ENCODE measurements at places on chromosomes 4 and X.

DNA sequence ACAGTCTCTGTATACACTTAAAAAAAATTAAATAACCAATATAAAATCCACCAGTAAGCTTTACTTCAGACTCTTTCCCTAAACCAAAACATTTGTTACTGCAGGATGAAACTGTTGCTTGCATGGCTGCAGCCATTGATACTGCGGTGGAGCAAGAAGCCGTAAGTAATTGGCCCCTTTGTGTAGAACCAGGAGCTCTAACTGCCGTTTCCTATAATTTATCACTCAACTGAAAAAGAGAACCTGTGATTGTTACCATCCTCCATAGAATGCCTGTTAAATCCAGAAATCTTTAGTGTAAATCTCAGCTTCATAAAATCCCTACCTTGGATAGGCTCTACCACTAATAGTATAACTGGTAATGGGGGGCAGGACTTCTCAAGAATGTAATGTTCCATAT is 62.6 kb downstream of the KIF4A start:
- DNase-seq = no peak

DNA sequence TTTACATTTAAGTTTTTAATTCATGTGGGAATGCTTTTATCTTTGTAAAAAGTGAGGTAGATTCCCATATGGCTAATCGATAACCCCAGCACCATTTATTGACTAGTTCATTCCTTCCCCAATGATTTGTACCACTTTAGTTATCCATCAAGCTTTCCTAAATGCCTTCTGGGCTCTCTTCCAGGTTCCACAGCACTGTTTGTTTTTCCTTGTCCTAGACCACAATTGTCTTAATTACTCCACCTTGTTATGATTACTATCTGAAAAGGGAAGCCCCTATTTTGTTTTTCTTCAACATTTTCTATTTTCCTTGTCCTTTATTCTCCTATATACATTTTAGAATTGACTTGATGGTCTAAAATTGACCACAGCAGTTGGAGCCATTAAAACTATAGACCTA is 48.5 kb upstream of the GPRIN3 start:
- DNase-seq = peak; percentile 54

GRCh38 chrX:154371017-154371788 is 3.2 kb downstream of the FLNA start:
- peak; percentile 84 for DNase-seq

DNA sequence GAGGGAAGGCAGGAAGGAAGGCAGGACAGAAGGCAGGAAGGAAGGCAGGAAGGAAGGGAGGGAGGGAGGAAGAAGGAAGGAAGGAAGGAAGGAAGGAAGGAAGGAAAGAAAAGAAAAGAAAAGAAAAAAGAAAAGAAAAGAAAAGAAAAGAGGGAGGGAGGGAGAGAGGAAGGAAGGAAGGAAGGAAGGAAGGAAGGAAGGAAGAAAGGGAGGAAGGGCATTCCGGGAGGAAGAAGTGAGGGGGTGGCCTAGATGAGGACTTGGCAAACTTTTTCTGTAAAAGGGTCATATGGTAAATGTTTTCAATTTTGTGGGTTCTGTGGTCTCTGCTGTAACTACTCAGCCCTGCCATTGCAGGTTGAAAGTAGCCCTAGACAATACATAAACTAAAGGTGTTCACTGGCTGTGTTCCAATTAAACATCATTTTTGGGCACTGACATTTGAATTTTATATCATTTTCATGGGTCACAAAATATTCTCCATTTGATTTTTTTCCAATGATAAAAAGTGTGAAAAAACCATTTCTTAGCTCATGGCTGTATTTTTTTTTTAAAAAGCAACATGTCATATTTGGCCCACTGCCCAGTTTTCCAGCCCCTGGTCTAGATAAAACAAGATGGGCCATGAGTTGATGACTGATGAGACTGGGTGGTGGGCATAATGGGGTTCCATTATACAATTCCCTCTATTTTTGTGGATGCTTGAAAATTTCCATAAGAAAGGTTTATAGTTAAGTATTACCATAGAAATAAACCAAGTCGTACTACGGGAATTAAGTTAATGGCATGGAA is 3.1 kb downstream of the ZNF630 start:
- no peak for DNase-seq

- no peak for DNase-seq
Observed at GRCh38 chrX:47690175-47690574, 31.2 kb upstream of the UXT start.

- DNase-seq = no peak
Observed at GRCh38 chr4:17517664-17518063, 2.7 kb downstream of the CLRN2 start.

GRCh38 chr4:138090150-138090917 is 151.8 kb downstream of the SLC7A11 start:
- DNase-seq = peak; percentile 51

GRCh38 chrX:76439188-76439587 is 11.7 kb downstream of the MAGEE1 start:
- no peak for DNase-seq

- peak; percentile 1 for DNase-seq
Observed at GRCh38 chr4:154503598-154503997, 12.0 kb upstream of the DCHS2 start.

DNA sequence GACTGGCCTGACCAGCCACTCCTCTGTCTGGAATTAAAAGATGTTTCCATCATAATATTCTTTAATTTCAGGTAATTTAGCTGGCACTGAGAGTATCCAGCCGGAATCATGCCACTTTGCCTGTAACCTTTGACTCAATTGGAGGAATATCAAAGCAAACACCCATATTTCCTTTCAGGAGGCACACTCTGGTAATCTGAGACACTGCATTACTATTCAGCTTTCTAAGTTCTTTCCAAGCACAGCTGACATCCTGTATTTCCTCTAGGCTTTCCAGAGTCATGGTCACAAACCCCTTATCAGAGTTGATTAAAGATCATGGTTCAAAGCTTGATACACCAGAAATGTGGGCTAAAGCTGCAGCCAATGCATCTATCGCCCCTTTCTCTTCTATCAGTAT is 29.3 kb downstream of the INTS12 start:
- DNase-seq = no peak

DNA sequence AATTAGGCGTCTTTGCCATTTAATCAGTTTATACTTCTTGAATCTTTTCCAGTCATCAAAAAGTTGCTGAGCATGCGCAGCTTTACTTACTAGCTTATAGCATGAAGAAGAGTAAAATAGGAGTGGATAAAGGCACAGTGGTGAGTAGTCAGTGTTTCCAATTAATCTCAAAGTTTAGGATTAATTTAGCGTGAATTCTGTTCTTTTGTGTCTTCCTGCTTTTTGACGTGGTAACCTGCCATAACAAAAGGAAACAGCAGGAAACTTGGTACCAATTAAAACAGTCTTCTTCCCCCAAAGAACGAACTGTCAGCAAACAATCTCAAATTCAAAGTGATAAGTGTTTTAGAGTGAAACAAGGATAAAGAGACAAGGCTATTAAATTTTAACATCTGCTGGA is 61.9 kb downstream of the TET2 start:
- no peak for DNase-seq

GRCh38 chrX:138487866-138488265 is 223.7 kb downstream of the FGF13 start:
- no peak for DNase-seq

- DNase-seq = no peak
Observed at GRCh38 chr4:87317527-87317926, 5.2 kb downstream of the HSD17B13 start.

DNA sequence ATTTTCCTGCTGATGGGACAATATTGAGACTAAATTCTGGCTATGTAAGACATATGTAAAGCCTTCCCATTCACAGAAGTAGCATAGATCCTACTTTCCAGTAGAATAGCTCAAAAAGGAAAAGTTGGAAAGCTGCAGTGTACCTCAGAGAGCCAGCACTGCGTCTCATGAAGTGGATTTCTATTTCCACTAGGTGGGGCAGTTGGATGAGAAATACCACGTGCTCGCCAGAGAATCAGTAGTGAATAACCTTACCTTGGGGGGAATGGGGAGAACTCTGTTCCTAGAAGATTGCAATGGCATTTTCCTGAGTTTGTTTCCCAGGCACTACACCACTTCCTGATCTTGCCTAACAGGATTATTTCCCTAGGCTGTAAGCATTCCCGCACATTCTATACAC is 907.1 kb downstream of the FSTL5 start:
- peak; percentile 7 for DNase-seq

DNA sequence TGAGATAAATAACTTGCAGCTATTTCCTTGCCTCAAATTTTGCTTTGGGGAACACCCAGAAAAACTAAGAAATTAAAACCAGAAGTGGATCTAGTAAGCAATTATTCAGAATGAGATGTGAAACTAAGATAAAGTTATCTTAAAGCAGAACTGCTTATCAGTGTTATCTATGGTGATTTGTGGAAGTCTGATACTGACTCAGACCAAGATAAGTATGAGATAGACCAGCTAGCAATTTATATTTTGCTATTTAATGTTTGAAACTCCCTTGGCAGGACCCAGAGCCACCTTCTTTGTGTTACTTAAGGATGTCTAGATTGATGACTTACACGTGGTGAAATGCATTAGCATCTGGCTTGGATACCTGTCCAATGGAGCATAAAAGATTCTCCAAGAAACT is 368.1 kb downstream of the EPHA5 start:
- no peak for DNase-seq

- DNase-seq = no peak
Observed at GRCh38 chrX:76453737-76454406, 26.4 kb downstream of the MAGEE1 start.

GRCh38 chr4:105966051-105966450 is 70.8 kb downstream of the NPNT start:
- DNase-seq = no peak

DNA sequence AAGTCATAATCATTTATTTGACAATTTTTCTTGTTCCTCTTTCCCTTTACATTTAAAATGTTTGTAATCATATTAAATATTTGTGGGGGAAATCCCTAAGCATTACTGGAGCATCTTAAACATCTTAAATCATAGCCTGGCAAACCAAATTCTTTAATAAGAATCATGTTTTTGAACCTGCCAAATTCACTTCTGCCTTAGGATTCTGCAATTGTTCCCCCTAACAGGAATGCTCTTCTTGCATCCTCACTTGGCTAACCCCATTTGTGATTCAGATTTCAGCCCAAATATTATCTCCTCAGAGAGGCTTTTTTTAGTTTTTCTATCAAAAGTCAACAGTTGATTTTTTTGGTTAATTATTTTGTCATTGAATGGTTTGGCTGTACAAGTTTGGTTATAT is 241.1 kb downstream of the MAPK10 start:
- DNase-seq = no peak

DNA sequence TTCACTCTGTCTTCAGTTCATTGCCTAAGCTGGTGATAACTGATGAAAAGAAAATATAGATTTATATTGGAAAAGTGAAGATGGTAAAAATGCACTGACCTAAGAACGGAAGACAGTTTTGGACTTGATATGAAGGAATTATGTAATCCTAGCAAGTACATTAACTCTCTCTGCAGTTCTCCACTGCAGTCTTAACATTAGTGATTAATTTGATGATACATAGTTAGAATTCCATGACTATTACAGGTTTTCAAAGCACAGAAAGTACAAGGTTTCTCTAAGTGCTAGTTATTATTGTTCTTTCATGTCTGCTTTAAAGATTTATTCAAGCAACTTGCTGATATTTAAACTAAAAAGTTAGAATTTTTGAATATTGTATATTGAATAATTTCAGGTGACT is 1591.7 kb upstream of the ADGRL3 start:
- no peak for DNase-seq

GRCh38 chrX:36803151-36803550 is 205.0 kb upstream of the FAM47C start:
- DNase-seq = no peak

DNA sequence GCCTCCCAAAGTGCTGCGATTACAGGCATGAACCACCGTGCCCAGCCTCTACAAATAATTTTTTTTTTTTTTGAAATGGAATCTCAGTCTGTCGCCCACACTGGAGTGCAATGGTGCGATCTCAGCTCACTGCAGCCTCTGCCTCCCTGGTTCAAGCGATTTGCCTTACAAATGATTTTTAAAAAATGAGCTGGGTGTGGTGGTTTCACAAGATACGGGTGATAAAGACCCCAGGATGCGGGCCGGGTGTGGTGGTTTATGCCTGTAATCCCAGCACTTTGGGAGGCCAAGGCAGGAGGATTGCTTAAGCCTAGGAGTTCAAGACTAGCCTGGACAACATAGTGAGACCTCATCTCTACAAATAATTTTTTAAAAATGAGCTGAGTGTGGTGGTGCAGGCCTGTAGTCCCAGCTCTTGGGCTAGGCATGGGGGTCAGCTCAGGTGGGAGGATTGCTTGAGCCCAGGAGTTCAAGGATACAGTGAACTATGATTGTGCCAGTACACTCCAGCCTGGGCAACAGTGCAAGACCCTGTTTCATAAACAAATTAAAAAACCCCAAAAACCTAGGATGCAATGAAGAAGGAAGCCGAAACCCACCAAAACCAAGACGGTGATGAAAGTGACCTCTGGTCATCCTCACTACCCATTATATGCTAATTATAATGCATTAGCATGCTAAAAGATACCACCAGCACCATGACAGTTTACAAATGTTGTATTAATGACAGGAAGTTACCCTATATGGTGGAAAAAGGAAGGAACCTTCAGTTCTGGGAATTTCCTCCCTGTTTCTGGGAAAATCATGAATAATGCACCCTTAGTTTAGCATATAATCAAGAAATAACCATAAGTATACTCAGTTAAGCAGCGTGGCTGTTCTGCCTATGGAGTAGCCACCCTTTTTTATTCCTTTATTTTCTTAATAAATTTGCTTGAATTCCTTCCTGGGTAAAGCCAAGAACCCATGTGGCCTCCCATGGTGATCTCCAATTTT is 27.7 kb downstream of the PDGFRA start:
- no peak for DNase-seq

DNA sequence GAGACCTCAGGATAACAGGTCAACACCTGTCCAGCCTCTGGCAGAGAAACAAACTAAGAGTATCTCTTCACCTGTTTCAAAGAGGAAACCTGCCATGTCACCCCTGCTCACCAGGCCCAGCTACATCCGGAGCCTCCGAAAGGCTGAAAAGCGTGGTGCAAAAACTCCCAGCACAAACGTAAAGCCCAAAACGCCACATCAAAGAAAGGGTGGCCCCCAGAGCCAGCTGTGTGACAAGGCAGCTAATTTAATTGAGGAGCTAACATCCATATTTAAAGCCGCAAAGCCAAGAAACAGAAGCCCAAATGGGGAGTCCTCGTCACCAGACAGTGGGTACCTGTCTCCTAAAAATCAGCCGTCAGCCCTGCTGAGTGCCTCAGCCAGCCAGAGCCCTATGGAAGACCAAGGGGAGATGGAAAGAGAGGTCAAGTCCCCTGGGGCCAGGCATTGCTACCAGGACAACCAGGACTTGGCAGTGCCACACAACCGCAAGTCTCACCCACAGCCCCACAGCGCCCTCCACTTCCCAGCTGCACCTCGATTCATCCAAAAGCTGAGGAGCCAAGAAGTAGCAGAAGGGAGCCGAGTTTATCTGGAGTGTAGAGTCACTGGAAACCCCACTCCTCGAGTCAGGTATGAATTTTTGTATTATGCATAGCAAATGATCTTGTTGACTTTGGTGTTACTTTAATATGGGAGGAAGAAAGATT is 15.1 kb downstream of the PALLD start:
- no peak for DNase-seq

- DNase-seq = peak; percentile 73
Observed at GRCh38 chrX:39195156-39195555, 393.9 kb downstream of the MID1IP1 start.

GRCh38 chrX:50157545-50158135 is 43.2 kb downstream of the AKAP4 start:
- no peak for DNase-seq

All from NCI-H2171 treated with DMSO at 0.1 percent for 48 hours (cell line).